T-cell (primary cell): ENCODE measurements at places on chromosomes 6 and 20. TPM values are rescaled to one million over a fixed set of nuclear protein-coding genes. Genes with fewer than 3 reads are reported as not detected.

FILIP1 gene
- not detected for total RNA-seq

DYNLT1 gene
- total RNA-seq: 128 TPM

SPDEF gene
- total RNA-seq: 0.30 TPM

DNA sequence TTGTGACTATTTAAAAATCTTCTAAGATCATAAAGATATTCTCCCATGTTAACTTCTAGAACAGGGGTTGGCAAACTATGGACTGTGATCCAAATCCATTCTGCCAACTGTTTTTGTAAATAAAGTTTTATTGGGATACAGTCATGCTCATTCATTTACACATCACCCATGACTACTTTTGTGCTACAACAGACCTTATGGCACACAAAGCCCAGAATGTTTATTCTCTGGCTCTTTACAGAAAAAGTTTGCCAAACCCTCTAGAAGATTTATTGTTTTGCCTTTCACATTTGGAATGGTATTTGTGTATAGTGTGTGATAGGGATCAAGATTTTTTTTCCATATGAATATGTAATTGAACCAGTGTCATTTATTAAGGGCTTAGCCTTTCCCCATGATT is 341.7 kb downstream of the CD83 start:
- DNase-seq: no peak

- DNase-seq: no peak
Measured at GRCh38 chr20:13042458-13042794, 33.7 kb downstream of the SPTLC3 start.
